ENCODE measurements at places on chromosomes 3 and 15. TPM values are rescaled to one million over a fixed set of nuclear protein-coding genes. Genes with fewer than 3 reads are reported as not detected.

Gene ZNF660
- total RNA-seq = 0.43 TPM

Gene CYP1A2
- total RNA-seq = not detected

Gene LRRN1
- total RNA-seq = 0.53 TPM

Gene DUOX1
- 2.7 TPM for total RNA-seq

Gene RLBP1
- not detected for total RNA-seq

Gene CLDN16
- not detected for total RNA-seq

Gene TIMMDC1
- total RNA-seq = 31.1 TPM

Gene CCR9
- total RNA-seq = not detected

Gene GOLGA6L9
- total RNA-seq = 1.5 TPM

Gene MCF2L2
- not detected for total RNA-seq

Gene NRROS
- 22.6 TPM for total RNA-seq

Gene SHC4
- 7.2 TPM for total RNA-seq

Gene CHRM5
- not detected for total RNA-seq

Gene CORO2B
- total RNA-seq = 11.0 TPM

Gene TTLL13
- total RNA-seq = not detected

Gene INKA1
- not detected for total RNA-seq

Gene UROC1
- total RNA-seq = not detected

Gene CLDN1
- total RNA-seq = 0.53 TPM
